Stimulated activated CD4-positive, alpha-beta T cell treated with anti-CD3 and anti-CD28 coated beads, Interleukin-2, amount 100 ng/mL, for 48 hours (primary cell): ENCODE measurements at places on chromosomes 11 and 22.

DNA sequence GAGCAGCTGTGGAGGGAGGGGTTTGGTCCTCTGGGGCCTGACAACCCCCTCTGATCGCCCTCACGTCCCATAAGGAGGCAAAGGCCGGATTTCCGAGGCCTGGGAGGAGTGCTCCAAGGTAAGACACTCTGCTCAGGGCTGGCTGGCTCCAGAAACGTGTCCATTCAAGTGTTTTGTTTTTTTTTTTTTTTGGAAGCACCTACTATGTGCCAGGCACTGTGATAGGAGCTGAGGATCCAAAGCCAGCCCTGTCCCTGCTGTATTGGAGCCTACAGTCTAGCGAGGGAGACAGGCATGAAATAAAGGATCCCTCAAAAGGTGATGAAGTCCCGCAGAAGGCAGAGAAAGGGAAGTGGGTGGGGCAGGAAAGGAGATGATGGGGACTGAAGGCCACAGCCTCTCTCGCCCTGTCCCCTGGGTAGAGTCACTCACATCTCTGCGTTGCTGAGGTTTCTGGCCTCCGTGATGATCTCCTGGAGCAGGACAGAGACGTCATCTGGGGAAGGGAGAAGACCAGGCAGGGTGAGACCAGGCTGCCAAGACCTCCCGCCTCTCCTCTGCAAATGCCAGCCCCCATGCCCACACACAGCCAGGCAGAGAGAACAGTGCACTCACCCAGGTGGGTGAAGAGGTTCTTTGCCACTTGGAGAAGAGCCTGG, 89.2 kb downstream of the PDE2A start:
- no peak for DNase-seq

- DNase-seq = no peak
Measured at GRCh38 chr11:14270690-14271542, 88.1 kb downstream of the RRAS2 start.

DNA sequence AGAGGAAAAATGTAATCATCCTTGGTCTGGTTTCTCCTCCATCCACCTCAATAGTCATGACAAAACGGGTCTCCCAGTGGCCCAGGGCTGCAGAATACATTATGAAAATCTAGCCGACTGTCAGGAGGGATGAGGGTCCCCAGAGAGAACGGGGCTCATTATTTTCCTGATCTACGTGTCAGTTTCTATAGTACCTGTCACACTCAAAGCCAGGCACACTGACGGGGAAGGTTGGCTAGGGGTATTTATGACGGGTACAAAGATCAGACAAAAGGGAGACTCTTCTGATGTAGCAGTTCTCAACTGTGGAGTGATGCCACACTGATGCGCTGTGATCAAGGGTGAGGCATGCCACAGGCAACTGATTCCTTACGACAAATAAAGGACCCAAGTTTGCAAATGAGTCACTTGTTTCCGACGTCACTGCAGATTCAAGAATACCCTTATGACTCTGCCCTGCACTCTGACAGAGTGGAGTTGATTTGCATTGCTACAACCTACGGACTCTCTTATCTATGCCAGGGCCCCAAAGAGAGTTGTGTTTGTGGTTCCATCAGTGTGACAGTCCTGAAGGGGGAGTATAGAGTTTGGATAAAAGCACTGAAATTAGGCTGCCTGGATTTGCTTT, 188.2 kb upstream of the TBCEL start:
- peak; percentile 23 for DNase-seq

DNA sequence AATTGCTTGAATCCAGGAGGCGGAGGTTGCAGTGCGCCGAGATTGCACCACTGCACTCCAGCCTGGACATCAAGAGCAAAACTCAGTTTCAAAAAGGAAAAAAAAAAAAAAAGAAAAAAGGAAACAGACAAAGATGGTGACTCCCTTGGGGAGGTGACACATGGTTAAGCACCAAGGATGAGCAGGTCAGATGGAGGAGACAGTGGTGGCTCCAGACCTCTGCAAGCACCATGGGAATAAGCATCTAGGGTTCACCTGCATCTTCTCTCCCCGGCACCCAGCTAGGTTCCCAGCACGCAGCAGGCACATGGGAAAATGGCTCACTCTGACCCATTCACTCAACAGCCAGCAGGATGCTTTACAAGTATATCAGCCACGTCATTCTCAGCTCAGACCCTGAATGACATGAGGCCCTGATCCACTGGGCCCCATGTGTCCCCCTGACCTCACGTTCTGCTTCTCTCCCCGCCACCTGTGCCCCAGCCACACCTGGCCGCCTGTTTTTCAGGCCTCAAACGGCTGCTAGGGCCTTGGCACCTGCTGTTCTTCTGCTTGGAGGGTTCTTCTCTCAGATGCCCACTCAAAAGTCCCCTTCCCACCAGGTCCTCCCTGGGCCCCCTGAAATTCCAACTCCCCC, 24.2 kb downstream of the A4GALT start:
- DNase-seq = no peak

- no peak for DNase-seq
Measured at GRCh38 chr11:66070604-66071380, 720 bp downstream of the PACS1 start.

- no peak for DNase-seq
Measured at GRCh38 chr22:22394591-22394990, 114.0 kb downstream of the ZNF280B start.
